Left lung (tissue), 14 donors: ENCODE measurements at places on chromosomes 2 and 18. TPM values are rescaled to one million over a fixed set of nuclear protein-coding genes. Genes with fewer than 3 reads are reported as not detected.
A peak's percentile ranks its signal among the peaks of the same experiment; 100 is the strongest.

DNA sequence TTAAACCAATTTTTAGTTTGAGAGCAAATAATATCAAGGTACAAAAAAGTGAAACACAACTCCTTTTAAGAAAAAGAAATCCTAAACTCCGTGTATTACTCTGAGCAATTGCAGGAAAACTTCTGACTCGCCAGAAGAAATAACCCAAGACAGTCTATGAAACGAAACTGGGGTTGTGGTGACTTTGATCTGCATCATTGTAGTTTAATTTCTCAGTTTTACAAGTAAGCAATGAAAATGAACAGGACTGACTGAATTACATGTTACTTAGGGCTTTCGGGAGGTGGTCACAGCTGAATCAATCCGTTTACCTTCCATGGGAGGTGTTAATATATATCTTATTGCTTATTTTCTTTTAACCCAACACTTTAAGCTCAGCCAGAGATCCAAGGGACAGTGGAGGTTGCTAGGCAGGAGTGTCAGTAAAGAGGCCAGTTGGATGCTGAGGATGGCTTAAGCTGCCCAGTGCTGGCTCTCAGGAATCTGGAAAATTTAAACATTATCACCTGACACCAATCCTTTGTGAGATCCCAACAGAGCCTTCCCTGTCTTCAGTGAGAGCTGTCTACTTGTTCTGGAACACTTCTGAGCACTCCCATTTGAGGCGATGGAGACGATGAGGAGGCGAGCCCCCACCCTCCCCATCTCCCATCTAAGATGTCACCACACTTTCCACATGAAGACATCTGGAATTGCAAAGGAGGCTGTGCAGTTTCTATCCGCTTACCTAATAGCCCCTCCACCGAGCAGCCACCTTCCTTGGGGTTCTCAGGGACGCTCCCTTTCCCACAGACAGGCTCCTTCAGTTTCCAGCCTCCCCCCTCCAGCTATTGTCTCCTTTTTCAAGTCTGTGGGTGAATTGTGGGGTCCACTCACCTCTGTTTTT, 3.6 kb upstream of the RAB31 start:
- no peak for DNase-seq

DNA sequence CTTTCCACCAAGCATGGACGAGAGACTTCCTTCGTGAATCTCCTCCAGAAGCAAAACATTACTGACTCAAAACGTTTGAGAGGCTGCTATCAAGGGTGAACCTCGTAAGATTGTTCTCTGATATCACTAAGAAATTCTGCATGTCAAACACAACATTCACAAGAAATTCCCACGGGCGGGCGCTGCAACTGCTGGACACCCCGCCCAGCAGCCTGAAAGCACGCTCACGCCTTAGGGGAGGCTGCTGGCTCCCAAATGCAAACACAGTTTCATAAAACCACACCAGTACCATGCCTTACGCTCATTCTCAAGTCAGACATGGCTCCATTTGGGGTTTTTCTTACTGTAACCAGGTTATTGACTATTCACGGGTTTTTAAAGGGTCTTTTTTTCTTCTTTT, 39.0 kb downstream of the MBP start:
- DNase-seq: no peak

DNA sequence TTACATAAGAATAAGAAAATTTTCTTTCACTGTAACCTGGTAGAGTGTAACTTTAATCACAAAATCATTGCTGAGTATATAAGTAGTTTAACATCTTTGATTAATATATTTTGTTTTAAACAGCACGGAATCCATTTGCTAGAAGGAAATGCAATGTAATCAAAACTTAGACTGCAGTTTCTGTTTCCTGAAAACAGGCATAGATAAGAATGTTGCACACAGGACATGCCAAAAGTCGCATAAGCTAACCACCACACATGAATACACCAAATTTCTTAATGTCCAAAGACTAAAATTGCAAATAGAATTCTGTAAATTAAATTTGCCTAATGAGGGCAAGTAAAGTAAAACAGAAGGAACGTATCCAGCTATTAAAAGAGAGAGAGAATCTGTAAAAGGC, 51.0 kb upstream of the SERPINB2 start:
- no peak for DNase-seq

- DNase-seq: peak; percentile 66
Measured at GRCh38 chr2:28344756-28345373, 47.8 kb upstream of the FOSL2 start.

- DNase-seq: no peak
Measured at GRCh38 chr2:26892133-26892532, 44.2 kb downstream of the DPYSL5 start.

- no peak for DNase-seq
Measured at GRCh38 chr2:5841126-5841525, 148.9 kb downstream of the SOX11 start.

Gene FOXD4L1
- 0.17 TPM for total RNA-seq
